COLO829 (cell line): ENCODE measurements at places on chromosomes 11 and 22.
A peak's percentile ranks its signal among the peaks of the same experiment; 100 is the strongest.

- peak; percentile 89 for DNase-seq
These were observed 1.5 kb downstream of the TBC1D10A start for GRCh38 chr22:30325065-30325720.

GRCh38 chr11:110425751-110426545 is 3.8 kb upstream of the FDX1 start:
- DNase-seq = no peak

DNA sequence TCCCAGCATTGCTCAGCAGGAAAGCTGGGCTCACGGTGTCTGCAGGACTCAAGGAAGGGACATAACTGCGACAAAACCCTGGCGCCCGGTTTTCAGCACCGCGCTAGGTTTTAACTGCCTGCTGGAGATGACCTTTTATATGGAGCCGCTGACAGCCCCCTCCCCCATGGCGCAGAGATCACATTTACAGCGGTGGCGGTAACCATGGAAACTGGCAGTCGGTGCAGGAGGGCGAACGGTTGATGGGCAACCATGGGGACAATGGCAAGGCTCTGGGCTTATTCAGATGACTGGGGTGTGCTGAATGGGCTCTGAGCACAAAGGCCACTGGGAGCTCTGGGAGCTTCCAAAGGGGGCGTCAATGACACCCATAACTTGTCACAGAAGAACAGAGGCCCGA is 37.2 kb downstream of the CELSR1 start:
- no peak for DNase-seq

- DNase-seq = no peak
These were observed 78.3 kb downstream of the RNF169 start for GRCh38 chr11:74826901-74827300.

- DNase-seq = peak; percentile 66
These were observed 51.6 kb upstream of the TCF20 start for GRCh38 chr22:42321908-42322561.

GRCh38 chr22:41933411-41934177 is 7.0 kb upstream of the TNFRSF13C start:
- no peak for DNase-seq

- peak; percentile 28 for DNase-seq
These were observed 69.7 kb upstream of the RASD2 start for GRCh38 chr22:35470903-35471321.
